ENCODE measurements at places on chromosomes 7 and 10.

- peak; percentile 31 for DNase-seq
Observed at GRCh38 chr7:30988351-30989005, 24.7 kb downstream of the GHRHR start.

- DNase-seq: no peak
Observed at GRCh38 chr10:131018886-131019500, 292.5 kb downstream of the TCERG1L start.

- no peak for DNase-seq
Observed at GRCh38 chr10:31836569-31837406, 91.8 kb downstream of the ARHGAP12 start.

GRCh38 chr10:43482319-43483078, 45.6 kb downstream of the ZNF487 start:
- no peak for DNase-seq

- DNase-seq: no peak
Observed at GRCh38 chr7:159061674-159062212, 82.9 kb downstream of the VIPR2 start.

- DNase-seq: peak; percentile 41
Observed at GRCh38 chr7:37833107-37833817, 15.1 kb upstream of the NME8 start.

GRCh38 chr7:112061051-112061450, 145.1 kb downstream of the DOCK4 start:
- DNase-seq: no peak

DNA sequence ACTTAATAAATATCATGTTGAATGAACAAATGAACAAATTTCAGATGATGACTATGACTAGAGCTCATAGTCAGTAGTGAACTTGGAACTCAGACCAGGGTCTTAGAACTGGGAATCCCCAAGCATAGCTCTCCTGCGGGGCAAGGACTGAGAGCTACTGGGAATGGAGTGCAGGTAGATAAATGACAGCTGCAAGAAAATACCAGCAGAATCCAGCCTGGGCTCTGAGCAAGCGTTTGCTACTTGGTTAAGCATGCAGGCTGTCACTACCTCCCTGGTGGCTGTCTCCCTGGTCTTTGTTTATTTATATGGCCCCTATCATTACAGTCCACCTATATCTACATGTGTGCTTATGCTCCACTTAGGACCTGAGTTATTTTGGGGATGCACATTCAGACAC, 208.4 kb downstream of the POU6F2 start:
- DNase-seq: no peak

- no peak for DNase-seq
Observed at GRCh38 chr7:151252961-151253711, 4.6 kb upstream of the SMARCD3 start.

DNA sequence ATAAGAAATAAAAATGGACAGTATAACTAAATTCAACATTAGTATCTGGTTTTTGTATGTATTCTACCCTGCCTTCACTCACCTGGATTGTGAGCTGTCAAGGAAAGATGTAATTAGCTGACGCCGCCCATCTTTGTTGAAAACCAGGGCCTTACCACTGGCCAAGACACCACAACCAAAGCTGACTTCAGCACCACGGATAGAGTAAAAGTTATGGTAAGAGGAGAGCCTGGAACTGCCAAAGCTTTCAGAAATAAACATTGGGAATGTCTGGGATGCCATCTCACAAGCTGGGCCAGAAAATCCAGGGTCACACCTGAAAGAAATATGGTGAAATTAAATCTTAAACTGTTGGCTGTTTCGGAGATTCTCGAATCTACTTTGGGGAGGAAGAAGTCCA, 190.1 kb upstream of the SLC26A5 start:
- DNase-seq: no peak

- no peak for DNase-seq
Observed at GRCh38 chr7:30511973-30512662, 7.5 kb upstream of the GGCT start.

GRCh38 chr10:98020784-98021183, 9.6 kb downstream of the CRTAC1 start:
- DNase-seq: no peak

DNA sequence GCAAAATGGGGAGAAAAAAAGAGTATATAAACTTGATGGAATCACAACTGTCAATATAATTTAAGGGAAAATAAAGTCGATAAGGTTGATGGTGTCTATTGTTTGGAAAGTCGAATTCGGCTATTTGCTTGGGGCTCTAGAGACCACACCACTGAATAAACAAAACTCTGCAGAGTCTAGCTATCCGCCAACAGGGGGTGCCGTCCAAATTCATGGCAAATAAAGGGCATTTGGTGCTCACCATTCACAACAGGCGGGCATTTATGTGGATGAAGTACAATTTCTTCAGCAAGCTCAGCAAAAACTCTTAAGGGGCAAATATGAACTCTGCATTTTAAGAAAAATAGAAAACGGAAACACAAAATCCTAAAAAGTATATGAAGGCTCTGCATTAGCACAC, 23.3 kb downstream of the CD36 start:
- DNase-seq: no peak

GRCh38 chr10:52653263-52653909, 119.2 kb downstream of the MBL2 start:
- no peak for DNase-seq

GRCh38 chr7:151806204-151806603, 70.7 kb downstream of the PRKAG2 start:
- DNase-seq: peak; percentile 95

GRCh38 chr10:128221807-128222206, 95.6 kb upstream of the MKI67 start:
- DNase-seq: no peak

Measured in inflammatory macrophage treated with lipopolysaccharide for 1 hour (primary cell).